ENCODE measurements at places on chromosomes 16 and 17.

DNA sequence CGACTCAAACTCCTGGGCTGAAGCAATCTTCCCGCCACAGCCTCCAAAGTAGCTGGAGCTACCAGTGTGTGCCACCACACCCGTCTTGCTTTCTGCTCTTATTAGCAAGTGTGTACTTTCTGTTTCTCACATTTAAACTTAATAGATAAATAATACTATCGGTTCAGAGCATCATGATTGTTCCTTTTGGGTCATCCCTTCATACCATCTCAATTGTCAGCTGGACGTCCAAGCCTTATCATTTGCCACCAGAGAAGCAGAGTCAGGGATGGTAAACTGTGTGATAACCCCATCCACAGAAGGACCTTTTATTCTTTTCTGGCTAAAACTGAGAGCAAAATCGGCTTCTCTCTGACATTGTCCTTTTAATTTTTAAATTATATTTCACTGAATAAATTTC lies 279.8 kb upstream of the GOT2 start:
- no peak for DNase-seq

GRCh38 chr17:4503283-4504025 lies 4.8 kb downstream of the SPNS2 start:
- no peak for DNase-seq

GRCh38 chr16:77805398-77805797 lies 17.0 kb downstream of the VAT1L start:
- no peak for DNase-seq

- peak; percentile 54 for DNase-seq
Observed at GRCh38 chr16:1533443-1533951, at the start of gene TMEM204. Gene TMEM204, plus strand, starts transcription at chr16:1533666. Its CDS starts 610 bp downstream, at chr16:1534276.

DNA sequence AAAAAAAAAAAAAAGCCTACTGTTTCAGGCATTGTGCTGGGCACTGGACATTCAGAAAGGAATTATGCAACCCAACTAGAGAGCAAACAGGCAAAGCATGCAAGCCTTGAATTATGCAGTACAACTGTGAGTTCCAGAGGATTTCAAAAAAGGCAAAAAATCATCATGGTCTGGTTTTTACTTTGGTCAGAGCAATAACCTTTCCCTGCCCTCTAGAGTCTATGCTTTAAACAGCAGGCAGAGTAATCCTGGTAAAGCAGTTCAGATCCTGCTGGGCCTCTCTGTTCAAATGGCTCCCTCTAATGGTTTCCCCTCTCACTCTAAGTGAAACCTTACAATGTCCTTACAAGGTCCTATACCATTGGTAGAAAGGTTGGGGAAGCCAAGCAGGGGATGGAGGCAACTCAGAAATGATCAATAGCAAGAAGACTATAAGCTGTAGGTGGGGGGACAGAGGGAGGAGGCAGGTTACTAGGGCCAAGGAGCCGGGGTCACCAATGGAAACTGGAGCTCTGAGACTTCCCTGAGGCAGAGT lies 4.6 kb upstream of the TAF15 start:
- DNase-seq = peak; percentile 87

- DNase-seq = no peak
Observed at GRCh38 chr16:2295056-2295798, 27.3 kb upstream of the RNPS1 start.

- DNase-seq = no peak
Observed at GRCh38 chr17:57091186-57091618, 6.2 kb downstream of the AKAP1 start.

DNA sequence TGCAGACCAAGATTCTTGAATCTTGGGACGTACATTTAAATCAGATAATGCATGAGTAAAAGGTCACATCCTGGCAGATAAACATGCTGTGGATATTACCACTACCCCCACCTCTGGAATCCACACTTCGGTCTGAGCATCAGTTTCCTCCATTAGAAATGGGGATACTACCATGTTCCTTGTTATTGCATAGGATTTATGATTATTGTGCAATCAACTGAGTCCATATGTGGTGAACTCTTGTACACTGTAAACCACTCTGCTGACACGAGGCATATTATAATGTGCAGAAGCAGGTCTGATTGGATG lies 108.7 kb downstream of the VAT1L start:
- DNase-seq = no peak

DNA sequence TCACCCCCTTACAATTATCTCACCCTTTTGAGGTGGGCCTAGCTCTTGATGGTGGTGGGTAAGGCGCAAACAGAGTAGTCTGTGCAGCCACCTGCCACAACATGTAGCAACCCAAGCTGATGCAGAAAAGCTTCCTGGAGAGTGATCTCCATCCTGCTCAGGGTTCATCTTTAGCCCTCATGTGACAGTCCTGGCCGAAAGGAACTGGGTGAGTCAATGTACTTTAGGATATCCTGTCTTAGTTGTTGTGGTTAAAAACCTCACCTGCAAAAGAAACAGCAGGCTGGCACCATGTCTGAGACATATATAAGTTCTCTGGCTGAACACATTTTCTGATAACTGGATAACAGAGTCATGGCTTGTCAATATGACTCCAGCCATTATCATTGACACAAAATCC lies 183.5 kb upstream of the CPHXL start:
- no peak for DNase-seq

GRCh38 chr16:68470461-68471150 lies 22.3 kb upstream of the SMPD3 start:
- DNase-seq = no peak
